ENCODE measurements at places on chromosomes 1 and 21.
A peak's percentile ranks its signal among the peaks of the same experiment; 100 is the strongest.

DNA sequence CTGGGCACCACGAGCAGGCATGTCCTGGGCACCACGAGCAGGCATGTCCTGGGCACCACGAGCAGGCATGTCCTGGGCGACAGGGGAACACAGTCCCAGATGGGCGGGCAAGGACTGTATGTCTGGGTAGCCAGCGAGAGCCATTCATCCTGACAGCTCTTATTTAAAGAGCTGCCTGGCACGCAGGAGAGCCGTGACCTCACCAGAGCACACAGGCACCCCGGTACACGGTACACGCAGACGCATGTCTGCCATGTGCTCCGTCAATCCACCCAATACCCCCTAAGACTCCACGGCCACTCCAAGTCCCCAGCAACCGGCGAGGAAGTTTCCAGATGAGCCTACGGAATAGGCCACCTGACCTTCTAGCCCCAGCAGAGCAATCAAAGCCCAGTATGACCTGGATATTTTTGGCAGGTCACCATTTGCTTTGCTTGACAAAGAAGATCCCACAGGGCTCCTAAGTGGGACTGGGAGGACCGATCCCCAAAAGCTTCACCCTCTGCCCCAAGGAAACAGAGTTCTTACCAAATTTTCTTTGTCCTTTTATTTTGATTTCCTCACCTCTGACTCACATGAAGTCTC lies 51.7 kb downstream of the CASZ1 start:
- DNase-seq, result no peak

DNA sequence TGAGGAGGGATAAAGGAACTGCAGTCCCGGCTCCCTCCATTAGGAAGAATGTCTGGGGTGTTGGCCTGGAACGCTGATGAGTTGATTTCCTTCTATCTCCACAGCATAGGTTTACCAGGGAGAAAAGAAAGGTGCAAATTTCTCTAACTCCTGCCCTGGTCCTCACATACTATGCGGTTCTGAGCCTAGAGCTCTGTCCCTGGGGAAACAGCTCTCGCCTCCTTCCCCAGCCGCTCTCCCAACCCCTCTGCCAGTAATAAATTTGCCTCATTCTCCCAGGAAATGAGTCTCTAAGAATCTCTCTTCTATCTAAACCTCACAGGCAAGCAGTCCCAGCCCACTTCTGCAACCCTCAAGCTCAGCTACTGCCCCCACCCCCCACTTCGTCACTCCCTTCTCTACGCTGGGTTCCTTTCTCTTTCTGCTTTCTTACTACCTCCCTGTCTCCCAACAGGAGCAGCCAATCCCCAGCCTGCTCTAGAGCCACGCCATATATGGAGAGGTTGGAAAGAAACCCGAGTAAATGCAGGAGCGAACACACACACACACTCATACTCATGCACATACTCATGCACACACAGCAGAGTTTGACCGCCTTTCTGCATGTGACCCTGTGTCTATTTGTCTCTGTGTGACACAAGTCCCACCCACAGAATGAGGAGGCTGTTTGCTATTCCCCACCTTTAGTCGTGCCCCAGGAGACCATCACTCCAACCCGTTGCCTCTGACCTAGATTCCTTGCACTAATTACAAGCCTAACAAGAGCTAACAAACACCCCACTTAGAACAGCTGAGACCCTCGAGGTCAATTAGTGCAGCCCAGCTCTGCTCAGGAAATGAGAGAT lies 13.4 kb downstream of the PLEKHO1 start:
- peak; percentile 87 for DNase-seq

DNA sequence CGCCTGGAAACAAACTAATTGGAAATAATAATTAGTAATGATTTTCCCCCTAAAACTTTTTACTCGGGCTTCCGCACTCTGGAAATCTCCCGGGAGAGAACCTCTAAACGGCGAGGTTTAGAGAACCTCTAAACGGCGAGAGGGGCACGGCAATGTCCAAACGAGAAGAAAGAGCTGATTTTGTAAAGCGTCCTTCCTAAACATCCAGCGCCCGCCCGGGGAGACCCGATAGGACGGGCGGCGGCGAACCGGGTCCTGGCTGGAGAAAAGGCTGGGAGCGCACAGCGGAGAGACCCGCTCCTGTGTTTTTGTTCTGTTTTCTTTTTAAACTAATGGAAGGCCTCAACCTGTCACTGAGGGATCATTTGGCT lies 1.6 kb downstream of the PAX7 start:
- DNase-seq, result no peak

- no peak for DNase-seq
Measured at GRCh38 chr1:174447866-174448530, at the start of gene GPR52. Gene GPR52, plus strand, starts transcription at chr1:174447964. Its CDS starts 148 bp downstream, at chr1:174448112.

- DNase-seq, result no peak
Measured at GRCh38 chr1:119546641-119547040, 39.6 kb downstream of the HSD3B1 start.

- DNase-seq, result no peak
Measured at GRCh38 chr1:41800311-41800829, 118.4 kb downstream of the HIVEP3 start.

Data from T1000 (cell line).